Retinal pigment epithelial cell (primary cell): ENCODE measurements at places on chromosomes 13 and 19.

GRCh38 chr13:85974608-85975366, 175.6 kb upstream of the SLITRK6 start:
- no peak for DNase-seq

- DNase-seq: no peak
Measured at GRCh38 chr13:106534639-106535551, 567 bp downstream of the EFNB2 start.

GRCh38 chr13:33992881-33993336, 175.0 kb downstream of the RFC3 start:
- DNase-seq: no peak

GRCh38 chr19:45348367-45349125, 8.0 kb downstream of the KLC3 start:
- DNase-seq: no peak

GRCh38 chr13:58949646-58950045, 1214.1 kb downstream of the DIAPH3 start:
- DNase-seq: no peak

GRCh38 chr13:98488736-98489135, 88.2 kb downstream of the STK24 start:
- DNase-seq: no peak

- DNase-seq: no peak
Measured at GRCh38 chr19:8462571-8462970, 17.8 kb downstream of the HNRNPM start.

- no peak for DNase-seq
Measured at GRCh38 chr19:36963280-36963679, 47.1 kb downstream of the ZNF568 start.

DNA sequence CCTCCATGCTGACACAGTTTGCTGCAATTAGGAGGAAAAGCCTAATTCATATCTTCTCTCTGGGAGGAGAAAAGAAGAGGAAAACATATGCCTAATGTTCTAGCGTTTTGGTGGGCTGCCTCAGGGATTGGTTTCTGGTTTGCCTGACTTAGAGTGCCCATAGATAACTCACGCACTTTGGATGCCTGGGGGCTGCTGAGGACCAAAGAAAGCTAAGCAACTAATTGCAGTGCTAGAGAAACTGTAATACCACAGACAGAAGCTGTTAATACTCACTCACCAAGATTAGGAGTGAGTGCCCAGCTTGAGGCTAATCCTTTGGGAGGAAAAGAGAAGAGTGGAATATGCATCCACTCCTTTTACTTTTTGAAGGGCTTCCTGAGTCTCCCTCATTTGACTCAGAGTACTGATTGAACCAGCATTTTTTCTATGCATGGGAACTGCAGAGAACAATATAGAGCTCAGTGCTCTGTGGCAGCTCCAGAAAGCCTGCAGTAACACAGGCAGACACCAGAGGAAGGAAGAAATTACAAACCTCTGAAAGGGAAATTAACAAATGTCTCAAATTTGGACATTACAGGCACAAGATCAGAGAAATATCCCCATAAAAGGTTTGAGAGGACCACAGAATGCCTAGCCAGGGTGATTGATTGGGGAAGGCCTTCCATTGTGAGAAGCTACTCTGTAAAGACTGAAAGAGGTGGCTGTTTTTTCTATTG, 666.4 kb downstream of the OLFM4 start:
- no peak for DNase-seq

DNA sequence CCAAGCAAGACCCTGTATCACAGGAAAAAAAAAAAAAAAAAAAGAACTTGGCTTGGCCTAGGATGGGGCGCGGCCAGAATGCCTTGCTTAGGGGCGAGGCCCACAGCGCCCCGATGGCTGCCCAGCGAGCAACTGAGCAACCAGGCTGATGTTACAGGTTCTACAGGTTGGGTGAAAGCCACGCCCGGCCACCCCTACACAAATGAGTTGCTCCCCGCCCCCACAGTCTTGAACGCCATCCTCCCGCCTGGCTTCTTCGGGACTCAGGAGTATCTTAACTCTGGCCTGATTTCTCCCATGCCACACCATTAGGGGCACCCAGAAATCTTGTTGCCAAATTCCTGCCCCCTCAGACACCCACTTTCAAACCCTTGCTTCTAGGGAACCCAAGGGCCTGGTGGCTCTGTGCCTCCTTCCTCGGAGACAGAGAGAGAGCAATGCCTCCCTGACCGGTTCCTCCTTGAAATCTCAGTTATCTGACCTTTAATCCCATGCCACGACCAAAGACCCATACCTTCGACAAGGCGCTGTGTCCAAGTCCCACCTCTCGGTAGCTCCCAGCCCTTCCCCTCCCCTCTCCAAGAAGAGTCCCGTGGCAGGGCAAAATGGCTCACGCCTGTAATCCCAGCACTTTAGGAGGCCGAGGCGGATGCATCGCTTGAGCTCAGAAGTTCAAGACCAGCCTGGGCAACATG, 1.1 kb upstream of the CBLC start:
- no peak for DNase-seq

- no peak for DNase-seq
Measured at GRCh38 chr13:53445686-53446085, 417.1 kb downstream of the OLFM4 start.

- DNase-seq: no peak
Measured at GRCh38 chr13:78875792-78876580, 217.0 kb upstream of the OBI1 start.

GRCh38 chr13:59488436-59488835, 675.3 kb downstream of the DIAPH3 start:
- no peak for DNase-seq

- DNase-seq: no peak
Measured at GRCh38 chr13:47421525-47421924, 524.7 kb upstream of the HTR2A start.

DNA sequence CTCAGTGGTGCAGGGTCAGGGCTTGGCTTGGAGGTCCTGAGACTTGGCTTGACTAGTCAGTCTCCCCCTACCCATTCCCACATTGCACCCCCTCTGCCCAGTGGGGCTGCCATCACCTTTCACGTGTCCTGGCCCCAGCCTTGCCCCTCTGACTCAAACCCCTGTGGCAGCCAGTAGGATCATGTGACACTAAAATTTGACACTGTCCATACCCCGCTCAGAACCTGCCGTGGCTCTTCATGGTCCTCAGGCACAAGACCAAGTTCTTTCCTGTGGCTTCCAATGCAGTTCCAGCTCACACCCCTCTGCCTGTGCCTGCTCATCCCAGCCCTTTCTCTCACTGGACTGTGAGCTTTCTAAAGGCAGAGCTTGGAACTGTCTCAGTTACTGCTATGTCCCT, 2.2 kb downstream of the PSMD8 start:
- no peak for DNase-seq

DNA sequence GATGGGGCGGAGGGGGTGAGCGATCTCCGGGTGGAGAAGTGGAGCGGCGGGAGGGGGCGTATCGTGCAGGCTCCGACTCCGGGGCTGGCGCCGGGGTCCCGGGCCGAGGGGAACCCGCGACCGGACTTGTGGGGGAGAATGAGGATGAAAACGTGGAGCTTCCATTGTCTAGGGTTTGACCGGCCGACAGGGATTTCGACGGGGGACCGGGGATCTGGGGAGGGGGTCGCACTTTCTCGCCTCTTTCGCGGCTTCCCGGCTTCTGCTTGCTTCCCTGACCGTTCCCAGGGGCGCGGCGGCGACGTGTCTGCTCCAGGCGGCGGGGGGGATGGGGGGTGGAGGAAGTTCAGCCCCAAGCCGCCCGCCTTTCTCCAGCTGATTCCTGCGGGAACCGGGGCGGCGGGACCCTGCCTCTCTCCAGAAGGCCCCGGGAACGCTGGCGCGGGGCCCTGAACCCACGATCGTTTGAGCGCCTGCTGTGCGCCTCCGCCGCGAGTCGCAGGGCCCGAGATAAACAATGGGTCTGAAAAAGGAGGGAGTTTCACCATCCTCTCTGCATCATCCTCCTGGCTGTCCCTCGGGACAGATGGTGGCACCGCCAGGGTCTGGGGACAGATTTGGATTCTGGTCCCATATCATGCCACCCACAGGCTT, 790 bp downstream of the TPM4 start:
- DNase-seq: no peak

- DNase-seq: no peak
Measured at GRCh38 chr13:45989607-45990006, 62.9 kb downstream of the ZC3H13 start.

DNA sequence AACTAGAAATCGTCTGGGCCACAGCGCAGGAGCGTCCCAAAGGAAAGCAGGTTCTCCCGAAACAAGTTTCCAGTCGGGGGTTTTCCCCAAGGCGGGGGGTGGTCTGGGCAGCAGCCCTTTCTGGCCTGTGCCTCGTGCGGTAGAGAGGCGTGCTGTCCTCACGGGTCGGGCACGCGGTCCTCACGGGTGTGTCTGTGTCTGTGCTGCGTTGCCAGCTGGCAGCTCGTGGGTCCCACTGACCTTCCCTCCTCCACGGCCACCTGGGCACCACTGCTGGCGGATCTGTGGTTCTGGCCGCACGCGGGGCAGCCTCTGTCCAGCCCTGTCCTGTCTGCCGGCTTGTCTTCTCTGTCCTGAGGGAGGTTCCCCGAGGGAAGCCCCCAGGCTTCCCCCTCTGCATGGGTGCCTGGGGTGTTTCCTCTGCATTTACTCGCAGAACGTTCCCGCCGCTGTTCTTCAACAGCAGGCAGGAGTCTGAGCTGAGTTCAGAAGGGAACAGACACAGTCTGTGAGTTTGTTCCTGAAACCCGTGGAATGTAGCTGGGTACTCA, 98.2 kb upstream of the MCF2L start:
- no peak for DNase-seq

DNA sequence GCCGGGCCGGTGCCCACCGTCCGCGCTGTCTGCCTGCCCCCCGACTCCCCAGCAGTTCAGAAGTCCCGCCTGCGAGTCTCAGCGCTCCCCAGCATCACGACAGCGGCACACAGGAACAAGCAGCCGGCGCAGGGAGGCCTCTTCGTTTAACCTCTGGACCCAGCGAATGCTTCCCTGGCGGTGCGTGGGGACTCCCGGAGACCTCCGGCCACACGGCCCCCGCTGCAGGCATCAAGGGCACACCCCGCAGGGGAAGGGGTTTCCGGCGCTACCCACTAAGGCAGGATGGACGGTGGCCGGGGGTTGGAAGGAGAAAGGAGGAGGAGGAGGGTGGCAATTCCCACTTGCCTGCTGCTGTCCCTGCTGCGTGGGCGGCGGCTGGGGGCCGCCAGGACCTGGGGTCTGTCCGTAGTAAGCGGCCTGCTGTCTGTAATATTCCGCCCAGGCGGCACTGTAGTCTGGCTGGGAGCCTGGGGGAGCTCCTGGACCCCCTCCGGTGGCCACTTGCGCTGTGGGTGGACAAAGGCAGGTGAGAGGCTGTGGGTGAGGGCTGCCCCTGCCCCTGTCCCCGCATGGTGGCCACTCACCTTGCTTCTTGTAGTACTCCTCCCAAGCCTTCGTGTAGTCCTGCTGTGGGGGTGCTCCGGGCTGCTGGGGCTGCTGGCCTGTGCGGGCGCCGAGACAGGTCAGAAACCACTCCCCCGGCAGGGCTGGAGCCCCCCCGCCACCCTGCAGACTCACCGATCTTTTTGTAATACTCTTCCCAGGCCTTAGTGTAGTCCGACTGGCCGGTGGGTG, 9.6 kb downstream of the KHSRP start:
- DNase-seq: no peak

GRCh38 chr19:50003810-50004419, 21.3 kb downstream of the VRK3 start:
- peak; percentile 79 for DNase-seq

DNA sequence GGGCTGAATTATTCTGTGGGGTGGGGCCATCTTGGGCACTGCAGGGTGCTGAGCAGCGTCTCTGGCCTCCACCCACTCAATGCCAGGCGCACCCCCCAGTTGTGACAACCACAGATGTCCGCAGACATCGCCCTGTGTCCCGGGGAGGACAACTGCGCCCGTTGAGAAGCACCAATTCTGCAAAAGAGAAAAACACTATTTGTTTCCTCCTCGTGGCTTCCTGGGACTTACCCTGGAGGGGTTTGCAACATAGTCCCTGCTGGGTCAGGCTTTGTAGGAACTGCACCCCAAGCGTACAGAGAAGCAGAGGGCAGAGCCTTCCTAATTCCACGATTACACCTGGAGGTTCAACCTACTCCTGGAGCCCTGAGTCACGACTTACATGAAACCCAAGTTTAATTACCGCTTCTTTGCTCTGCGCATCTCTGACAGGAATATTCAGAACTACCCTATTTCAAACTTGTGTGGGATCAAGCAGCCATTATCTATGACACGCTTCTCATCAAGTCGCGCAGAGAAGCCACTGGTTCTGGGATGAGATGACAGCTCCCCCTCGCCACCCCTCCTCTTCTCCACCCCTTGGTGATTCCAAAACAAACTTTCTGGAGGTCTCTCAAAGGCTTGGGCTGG, 11.1 kb upstream of the SLC39A3 start:
- no peak for DNase-seq

- no peak for DNase-seq
Measured at GRCh38 chr13:40026741-40027140, 371.3 kb downstream of the COG6 start.

DNA sequence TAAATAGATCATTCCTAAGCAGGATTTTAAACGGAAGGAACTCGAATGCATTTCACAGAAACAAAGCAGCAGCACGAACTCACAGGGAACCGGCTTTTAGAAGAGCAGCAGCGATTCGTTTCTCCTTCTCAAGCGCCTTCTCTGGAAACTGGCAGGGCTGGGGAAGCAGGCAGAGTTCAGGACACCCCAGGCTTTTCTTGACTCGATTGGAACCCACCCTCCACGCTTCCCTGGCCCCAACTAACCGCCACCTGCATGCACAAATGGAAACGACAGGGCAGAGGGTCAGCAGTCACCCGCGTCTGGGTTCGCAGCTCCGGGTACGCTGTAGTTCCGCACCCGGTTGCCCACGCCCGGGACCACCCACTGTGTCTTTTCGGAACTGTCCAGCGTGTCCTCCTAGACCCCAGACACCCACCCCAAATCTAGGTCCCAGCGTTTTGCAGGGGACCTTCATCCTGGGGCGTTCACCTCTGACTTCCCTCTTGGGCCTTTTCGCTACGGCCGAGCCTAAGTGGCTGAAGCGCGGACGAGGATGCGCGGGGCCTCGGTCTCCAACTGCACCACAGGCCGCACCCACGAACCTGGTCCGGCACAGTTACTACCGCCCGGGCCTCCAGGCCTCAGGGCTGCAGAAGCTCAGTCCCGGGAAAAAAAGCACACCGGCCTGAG, 500 bp downstream of the ZFP30 start:
- DNase-seq: peak; percentile 9

- no peak for DNase-seq
Measured at GRCh38 chr19:5358173-5358800, 17.7 kb upstream of the PTPRS start.

DNA sequence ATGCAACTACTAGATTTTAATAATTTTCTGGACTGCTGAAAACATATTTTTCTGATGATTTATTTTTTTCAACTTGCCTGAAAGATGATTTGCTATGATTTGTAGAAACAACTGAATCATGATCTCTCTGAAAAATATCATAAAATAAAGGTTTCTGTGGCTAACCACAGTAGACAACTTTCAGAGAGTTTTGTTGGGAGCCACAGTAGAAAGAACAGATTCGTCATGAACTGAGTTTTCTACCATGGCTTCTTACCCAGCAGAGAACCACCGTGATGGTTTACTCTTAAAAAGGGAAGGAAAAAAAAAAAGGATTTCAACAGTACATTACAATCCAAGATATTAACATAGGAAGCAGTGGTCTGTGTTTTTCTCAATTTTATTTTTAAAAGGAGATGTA, 18.0 kb downstream of the ZAR1L start:
- DNase-seq: no peak
